Activated T-helper 17 cell treated with anti-CD3 and anti-CD28 coated beads, Interleukin-2, amount 50 U/mL, for 72 hours (primary cell): ENCODE measurements at places on chromosomes 4 and X.

- no peak for ATAC-seq
These were observed 51.4 kb downstream of the ABLIM2 start for GRCh38 chr4:8107146-8107657.

- ATAC-seq: no peak
These were observed 339.5 kb downstream of the DHX15 start for GRCh38 chr4:24244663-24245490.

DNA sequence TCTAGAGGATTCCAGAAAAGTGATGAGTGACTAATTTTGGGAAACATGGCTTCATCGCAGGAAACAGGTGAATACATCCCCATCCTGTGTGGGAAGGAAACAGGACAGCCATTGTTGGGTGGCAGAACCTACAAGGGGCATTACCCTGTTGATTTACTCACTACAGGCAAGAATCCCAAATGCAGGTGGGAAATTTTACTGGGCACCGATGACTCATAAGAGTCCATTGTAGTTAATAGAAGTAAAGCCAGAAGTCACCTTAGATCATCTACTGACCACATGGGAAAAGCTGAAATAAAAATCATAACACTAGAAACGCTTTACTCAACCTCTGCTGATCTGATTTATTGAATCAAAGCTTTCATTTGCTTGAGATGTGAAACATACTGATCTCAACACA lies 136.4 kb downstream of the TRIML1 start:
- ATAC-seq: no peak

- no peak for ATAC-seq
These were observed 6.3 kb upstream of the HAUS3 start for GRCh38 chr4:2248044-2248780.
